Stimulated activated CD4-positive, alpha-beta T cell treated with anti-CD3 and anti-CD28 coated beads, Interleukin-2, amount 100 ng/mL, for 24 hours (primary cell): ENCODE measurements at places on chromosomes 4 and X.

GRCh38 chrX:19811807-19812604 lies 75.4 kb downstream of the SH3KBP1 start:
- DNase-seq: no peak

- DNase-seq: peak; percentile 22
Measured at GRCh38 chr4:36255577-36255976, 11.3 kb upstream of the ARAP2 start.

GRCh38 chr4:115332078-115332477 lies 218.7 kb upstream of the NDST4 start:
- no peak for DNase-seq

DNA sequence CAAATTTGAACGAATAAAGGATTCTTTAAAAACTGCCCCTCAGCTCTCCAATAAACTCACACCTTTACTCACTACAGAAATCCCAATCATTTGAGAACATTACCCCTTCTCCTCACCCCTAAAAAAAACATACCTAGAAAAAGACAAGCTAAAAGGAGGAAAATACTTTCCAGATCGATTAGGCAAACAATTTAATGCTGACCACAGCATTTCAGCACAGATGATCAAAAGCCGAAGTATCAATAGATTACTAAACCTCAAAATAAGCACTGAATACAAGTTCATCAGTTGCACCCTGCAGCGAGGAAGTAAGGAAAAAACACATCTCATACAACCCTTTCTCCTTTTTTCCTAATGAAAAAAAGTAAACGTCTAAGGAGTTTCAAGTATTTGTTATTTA lies 65.5 kb downstream of the MBNL3 start:
- DNase-seq: no peak

DNA sequence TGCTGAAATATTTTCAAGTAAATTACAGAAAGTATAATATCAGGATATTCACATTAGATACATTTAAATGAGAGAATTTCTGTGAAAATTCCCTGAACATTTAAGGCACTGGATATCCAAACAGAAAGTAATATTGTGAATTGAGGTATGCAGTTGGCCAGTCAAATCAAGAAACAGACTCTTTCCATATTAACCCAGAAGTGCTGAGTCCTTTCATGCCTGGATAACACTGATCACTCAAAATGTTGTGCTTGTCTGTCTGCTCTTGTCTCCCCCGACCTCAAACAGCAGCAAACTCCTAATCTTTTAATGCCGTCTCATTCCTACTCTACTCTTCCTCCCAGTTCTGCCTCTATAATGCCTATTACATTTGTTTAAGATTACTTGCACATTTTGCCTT lies 51.2 kb downstream of the TBC1D9 start:
- DNase-seq: no peak

- no peak for DNase-seq
Measured at GRCh38 chrX:133813971-133814370, 171.4 kb downstream of the GPC3 start.

DNA sequence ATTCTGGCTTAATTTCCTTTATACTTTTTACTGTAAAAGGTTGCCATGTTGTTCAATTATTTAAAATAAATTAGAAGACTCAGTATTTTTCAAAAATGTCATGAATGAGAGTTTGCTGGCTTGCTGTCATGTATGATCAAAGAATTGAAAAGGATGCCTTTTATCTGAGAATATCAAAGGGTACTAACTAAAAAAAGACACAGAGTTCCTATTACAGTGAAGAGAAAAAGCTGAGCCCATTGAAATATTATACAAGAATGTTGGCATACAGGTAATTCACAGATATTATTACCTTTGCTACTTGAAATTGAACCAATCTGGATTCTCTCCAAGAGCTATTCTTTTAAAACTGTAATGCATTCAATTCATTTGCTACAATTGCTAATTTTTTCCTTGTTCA lies 200.0 kb downstream of the PPP3CA start:
- DNase-seq: no peak
